ENCODE measurements at places on chromosomes 13 and 19. TPM values are rescaled to one million over a fixed set of nuclear protein-coding genes. Genes with fewer than 3 reads are reported as not detected.

Gene FAM216B
- not detected for total RNA-seq

Gene NTN5
- 0.26 TPM for total RNA-seq

Gene ZNF497
- total RNA-seq = 0.79 TPM

Gene PDE4C
- total RNA-seq = 2.9 TPM

Gene CEACAM6
- not detected for total RNA-seq

Gene GPR12
- total RNA-seq = not detected

Gene DUXA
- not detected for total RNA-seq
